ENCODE measurements at places on chromosomes 1 and 21.

DNA sequence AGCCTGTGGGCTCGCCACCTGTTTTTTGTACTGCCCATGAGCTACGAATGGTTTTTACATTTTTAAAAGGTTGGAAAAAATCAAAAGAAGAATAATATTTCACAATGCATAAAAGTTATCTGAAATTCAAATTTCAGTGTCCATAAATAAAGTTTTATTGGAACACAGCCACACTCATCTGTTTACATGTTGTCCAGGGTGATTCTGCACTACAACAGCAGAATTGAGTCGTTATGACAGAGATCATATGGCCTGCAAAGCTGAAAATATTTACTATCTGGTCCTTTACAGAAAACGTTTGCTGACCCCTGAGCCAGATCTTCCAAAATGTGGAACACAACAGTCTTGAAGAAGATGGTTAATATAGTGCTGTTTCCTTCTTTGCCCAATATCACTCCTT lies 89.4 kb downstream of the TM2D1 start:
- DNase-seq = no peak

GRCh38 chr1:204376919-204377799 lies 17.4 kb upstream of the PLEKHA6 start:
- no peak for DNase-seq

DNA sequence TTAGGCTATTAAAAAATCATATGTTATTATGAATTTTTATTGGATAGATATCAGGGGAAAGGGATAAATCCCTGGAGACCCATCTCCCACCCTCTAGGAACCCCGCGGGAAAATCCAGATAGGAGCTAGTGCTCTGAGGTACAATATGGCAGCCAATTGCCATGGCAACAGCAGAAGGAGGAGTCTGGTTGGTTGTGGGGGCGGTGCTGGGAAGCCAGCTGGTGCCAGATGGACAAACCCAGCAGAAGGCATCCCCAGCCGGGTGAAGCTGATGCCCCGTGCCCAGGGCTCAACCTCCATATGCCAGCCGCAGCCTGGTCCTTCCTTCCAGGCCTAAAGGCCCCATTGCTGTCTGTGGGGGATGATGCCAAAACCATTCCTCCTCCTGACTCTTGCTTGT lies 38.3 kb downstream of the RHBG start:
- DNase-seq = no peak

GRCh38 chr21:42465803-42466127 lies 30.3 kb downstream of the RSPH1 start:
- no peak for DNase-seq

GRCh38 chr1:7424352-7424890 lies 346.7 kb upstream of the VAMP3 start:
- no peak for DNase-seq

- no peak for DNase-seq
Measured at GRCh38 chr1:233368789-233369130, 41.2 kb downstream of the MAP3K21 start.

DNA sequence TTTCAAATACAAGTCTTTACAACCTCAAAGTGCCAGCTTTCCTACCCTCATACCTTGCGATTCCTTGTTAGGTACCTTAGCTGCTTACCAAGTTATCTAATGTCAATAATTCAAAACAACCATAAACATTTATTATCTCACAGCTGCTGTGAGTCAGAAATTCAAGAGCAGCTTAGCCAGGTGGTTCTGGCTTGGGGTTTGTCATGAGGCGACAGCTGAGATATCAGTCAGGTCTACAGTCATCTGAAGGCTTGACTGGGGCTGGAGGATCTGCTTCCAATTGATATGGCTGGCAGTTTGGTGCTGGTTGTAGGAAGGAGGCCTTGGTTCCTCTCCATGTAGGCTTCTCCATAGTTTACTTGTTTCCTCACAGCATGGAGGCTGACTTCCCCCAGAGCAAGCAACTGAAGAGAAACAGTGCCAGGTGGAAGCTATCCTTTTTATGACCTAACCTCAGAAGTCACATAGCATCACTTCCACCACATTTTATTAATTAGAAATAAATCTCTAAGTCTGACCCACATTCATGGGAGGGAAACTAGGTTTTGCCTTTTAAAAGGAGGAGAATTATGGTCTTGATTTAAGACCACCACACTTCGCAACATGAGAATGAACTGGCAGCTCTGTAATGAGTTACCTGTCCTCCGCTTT lies 103.3 kb upstream of the FGGY start:
- DNase-seq = no peak

- no peak for DNase-seq
Measured at GRCh38 chr1:162551969-162552683, 9.4 kb upstream of the UAP1 start.

GRCh38 chr1:174169342-174169741 lies 10.0 kb downstream of the RABGAP1L start:
- DNase-seq = no peak

DNA sequence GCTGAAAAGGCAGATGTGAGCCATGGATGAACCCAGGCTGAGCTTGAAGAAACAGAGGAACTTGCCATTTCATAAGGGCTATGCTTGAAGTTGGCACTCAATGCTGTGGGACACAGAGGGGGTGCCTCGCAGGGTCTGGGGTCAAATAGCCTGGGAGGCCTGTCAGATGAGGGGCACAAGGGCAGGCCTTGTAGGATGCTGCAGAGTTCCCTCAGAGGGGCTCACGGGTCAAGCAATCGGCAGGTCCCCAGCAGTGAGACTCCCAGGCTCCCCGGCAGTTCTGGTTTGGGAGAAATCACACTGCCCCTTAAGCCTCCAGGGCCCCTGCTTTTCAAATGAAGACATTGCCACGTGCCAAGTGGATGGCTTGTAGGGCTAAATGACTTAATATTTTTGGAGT lies 116.7 kb upstream of the GRIK3 start:
- no peak for DNase-seq

DNA sequence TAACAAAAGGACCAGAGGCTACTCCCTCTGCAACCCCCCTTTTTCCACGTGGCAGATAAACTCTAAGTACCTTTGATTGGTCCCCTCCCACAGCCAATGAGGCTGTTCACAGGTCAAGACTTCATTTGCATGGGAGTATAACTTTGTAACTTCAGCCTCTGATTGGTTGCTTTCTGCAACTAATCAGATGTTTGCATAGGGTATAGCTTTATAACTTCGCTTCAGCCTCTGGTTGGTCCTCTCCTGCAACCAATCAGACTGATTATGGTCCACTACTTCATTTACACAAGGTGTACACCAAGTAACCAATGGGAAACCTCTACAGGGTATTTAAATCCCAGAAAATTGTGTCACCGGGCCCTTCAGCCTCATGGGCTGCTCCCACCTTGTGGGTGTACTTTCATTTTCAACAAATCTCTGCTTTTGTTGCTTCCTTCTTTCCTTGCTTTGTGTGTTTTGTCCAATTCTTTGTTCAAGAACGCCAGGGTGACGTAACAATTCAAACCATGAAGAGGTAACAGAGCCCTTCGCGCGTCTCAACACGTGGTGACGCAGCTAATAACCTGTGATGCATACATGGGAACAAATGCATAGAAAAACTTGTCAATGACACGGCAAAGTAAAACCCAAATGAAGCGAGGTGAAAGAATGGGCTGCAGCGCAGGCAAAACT lies 47.2 kb downstream of the VPS26C start:
- DNase-seq = peak; percentile 33

- no peak for DNase-seq
Measured at GRCh38 chr1:36843906-36844610, 190.3 kb downstream of the GRIK3 start.

GRCh38 chr1:28833381-28833780 lies 21.4 kb downstream of the OPRD1 start:
- DNase-seq = no peak

DNA sequence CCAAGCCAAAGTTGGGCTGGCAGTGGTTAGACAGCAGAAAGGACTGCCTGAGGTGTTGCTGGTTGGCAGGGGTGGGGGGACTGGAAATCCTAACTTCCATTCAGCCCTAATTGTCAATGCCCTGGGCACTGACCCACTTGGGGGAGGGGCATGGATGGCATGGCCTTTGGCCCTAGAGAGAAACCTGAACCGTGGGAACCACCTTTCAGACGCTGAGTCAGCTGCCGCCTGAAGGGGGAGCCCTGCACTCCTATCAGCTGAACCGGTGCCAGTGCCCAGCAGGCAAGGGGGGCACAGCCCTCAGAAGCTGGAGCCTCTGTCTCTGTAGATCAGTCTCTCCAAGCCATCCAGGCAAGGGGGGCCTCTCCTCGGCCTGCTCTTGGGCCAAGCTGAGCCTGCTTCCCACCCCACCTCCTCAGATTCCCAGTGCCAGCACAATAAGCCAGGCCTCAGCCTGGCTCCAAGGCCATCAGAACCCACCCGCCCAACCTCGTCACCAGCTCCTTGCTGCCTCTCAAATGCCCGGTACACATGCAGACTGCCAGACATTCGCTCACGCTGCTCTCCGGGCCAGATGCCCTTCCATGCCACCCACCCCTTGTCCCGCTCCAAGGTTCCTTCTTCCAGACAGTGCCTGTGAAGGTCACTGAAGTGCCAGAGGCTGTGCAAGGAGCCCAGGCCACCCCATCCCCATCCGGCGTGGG lies 11.6 kb downstream of the TINAGL1 start:
- peak; percentile 61 for DNase-seq

- DNase-seq = no peak
Measured at GRCh38 chr1:6947952-6948351, 162.7 kb downstream of the CAMTA1 start.

DNA sequence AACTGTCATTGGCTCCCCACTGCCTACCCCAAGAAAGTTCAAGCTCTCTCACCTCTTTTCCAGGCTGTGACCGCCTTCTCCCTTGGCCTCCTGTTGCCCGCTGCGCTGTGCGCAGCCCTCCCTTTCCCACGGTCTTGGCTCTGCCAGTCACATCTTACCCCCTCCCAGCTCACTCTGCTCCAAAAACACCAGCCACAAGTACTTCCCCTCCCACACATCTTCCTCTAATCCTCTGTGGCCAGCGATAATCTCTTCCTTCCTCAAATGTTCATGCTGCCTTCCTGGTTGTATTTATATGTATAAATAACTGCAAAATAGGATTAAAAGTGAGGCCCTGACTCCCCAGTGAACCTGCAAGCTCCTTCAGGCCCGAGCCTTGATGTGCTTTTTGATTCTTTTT lies 81.8 kb downstream of the AJAP1 start:
- no peak for DNase-seq

DNA sequence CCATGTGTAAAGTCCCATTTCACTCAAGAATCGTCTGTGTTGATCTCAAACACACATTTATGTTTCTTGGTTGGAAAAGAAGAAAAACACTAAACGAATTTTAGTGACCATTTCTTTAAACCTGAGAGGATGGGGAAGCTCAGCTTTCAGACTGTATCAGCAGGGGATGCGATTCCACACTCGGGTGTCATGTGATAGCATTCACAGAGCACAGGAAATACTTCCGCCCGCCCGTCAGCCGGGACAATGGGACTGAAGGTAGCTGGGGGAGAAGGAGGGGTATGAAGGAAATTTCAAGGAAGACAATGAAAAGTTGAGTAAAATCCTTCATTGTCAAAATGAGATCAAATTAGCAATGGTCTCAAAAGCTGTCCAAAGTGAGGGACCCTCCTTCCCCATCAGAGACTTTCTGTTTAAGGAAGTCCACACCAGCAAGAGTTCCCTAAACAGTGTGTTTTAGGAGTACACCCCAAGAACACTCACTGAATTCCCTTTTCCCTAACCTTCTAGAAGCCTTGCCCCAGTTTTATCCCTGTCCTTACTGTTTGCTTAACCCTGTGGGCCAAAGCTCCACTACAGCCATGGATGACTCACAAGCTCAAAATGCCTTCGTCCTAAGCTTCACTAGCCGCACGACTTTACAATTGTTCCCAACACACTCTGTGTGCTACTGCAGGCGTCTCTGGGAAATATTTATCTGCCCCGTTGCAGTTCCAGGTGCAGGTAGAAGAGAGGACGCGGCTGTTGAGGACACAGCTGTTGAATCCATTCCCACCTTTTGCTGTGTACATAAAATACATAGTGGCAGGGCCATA lies 51.4 kb upstream of the SIM2 start:
- no peak for DNase-seq

GRCh38 chr1:175045519-175045918 lies 22.1 kb upstream of the TNN start:
- no peak for DNase-seq

GRCh38 chr1:58465825-58466629 lies 80.5 kb downstream of the OMA1 start:
- no peak for DNase-seq

DNA sequence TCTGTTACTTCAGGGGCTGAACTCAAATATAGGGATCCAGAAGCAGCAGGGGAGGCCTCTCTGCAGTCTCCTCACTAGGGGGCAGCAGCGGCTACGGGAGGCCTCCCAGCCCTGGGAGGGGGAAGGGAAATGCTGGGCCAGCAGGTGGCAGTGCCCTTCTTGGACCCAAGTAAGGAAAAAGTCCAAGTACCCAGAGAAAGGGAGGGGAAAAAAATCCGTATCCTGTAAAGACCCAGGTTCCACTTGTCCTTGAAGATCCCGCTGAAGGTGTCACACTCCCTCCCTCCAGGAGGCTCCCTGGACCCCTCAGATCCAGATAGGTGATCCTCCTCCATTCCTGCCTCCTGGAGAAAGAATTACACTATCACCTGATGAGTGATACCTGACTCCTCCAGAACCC lies 14.1 kb upstream of the NUAK2 start:
- peak; percentile 85 for DNase-seq
